Stimulated activated CD8-positive, alpha-beta memory T cell treated with anti-CD3 and anti-CD28 coated beads, Interleukin-15, amount 100 ng/mL, for 4 hours (primary cell): ENCODE measurements at places on chromosomes 3 and 15.

GRCh38 chr3:187900993-187901755, 155.9 kb upstream of the BCL6 start:
- DNase-seq, result no peak

- DNase-seq, result no peak
Measured at GRCh38 chr3:33833408-33834095, 35.1 kb downstream of the PDCD6IP start.

DNA sequence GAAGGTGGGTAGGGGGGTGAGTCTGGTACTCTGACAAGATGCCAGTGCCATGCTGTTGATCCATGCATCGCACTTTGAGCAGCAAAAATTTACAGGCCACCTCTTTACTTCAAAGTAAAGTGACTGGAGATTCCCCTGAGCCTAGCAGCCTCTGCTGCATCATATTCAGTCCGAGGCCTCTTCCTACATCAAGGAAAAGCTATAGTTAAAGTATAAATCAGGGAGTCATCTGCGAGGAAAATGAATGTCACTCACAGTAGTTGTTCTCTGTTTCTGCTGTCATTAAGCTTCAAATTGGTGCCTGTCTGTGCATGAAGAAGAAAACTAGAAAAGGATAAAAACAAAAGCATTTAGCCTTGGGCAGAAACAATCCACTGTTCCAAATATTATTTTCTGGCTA, 706.2 kb downstream of the TBL1XR1 start:
- DNase-seq, result no peak

- DNase-seq, result no peak
Measured at GRCh38 chr3:105040026-105040622, 326.6 kb upstream of the ALCAM start.

DNA sequence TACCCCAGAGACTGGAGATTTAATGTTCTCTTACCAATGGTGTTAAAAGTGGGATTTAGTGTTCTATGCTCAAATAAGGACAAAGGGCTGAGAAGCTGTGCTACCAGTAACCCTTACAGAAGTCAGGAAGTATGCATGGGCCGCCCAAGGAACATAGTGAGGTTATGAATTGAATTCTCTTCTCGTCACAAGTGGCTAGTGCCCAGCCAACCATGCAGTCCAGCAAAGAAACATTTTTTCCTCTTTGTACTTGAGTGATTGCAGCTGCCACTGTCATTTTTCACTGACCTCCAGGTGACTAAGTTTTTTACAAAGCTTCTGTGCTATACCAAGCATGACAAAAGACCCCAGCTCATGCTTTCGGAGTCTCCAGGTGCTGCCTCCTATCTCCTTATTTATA, 110.6 kb upstream of the DCBLD2 start:
- DNase-seq, result no peak

- DNase-seq, result no peak
Measured at GRCh38 chr15:89785774-89786140, 9.6 kb downstream of the MESP2 start.

DNA sequence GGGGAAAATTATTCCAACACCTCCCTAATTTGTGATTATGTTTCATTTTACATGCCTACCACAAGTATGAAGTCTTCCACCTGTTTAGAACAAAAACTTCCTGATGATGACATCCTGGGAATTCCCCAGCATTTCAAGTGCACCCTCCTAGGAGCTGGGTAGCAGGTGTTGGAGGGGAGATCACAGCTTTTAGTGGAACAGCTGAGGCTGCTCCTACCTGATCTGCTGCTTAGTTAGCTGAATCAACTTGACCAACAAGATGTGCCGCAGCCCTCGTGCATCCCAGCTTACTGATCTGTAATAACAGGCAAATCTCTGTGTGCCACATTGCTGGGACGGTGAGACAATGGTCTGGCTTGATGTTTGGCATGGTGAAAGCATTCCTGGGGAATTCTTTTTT, 29.7 kb downstream of the TRAK1 start:
- DNase-seq, result no peak

GRCh38 chr3:193262707-193263106, 21.7 kb downstream of the PLAAT1 start:
- DNase-seq, result no peak

- no peak for DNase-seq
Measured at GRCh38 chr15:52338058-52338457, 42.5 kb upstream of the MYO5C start.

DNA sequence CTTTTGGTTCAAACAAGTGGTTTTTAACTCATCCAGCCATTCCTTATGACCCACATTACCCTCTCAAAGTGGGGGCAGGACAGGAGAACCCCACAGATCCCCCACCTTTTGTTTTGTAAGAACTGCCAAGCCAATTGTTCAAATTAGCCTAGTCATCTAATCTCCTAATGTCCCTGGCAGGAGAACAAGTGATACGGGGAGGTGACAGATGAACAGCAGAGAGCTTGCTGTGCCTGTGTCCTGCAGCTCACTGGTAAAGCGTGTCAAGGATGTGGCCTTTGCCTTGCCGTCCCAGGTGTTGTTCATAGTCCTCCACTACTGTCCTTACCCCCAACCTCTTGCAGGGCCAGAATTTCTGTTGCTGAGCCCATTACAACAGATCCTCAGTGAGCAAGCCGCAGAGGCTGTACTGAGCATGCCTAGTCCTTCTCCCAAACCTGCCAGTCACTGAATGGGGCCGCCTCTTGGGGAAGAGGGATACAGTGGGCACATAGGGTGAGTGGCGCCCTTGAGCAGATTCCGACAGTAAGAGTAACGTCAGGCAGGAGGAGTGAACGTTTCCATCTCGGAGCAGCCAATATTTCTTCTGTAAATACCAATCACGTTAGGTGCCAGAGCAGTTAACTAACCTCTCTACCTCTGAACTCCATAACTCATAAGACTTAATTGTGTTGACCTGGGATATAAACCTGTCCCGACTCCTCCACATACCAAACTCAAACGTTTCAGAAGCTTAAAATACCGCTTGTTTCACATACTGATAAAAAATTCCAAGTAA, 87.4 kb downstream of the ITPR1 start:
- no peak for DNase-seq
